Renal cortical epithelial cell (primary cell): ENCODE measurements at places on chromosomes 1 and 21. TPM values are rescaled to one million over a fixed set of nuclear protein-coding genes. Genes with fewer than 3 reads are reported as not detected.

DNA sequence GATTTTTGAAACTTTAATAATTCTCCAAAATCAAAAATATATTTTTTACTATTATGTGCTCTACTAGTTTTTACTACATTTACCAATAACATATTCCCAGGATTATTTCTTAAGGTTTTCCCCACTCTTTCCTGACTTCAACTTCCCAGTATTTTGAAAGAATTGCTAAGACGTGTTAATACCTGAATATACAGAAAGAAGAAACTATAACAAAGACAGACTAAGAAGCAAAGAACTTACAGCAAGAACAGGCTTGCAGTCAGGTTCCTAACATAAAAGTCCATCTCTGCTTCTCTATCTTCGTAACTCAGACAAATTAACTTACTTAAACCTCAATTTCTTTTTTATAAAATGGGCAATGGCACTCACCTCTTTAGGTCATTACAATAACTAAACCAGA is 63.2 kb downstream of the SRSF11 start:
- DNase-seq, result no peak

DNA sequence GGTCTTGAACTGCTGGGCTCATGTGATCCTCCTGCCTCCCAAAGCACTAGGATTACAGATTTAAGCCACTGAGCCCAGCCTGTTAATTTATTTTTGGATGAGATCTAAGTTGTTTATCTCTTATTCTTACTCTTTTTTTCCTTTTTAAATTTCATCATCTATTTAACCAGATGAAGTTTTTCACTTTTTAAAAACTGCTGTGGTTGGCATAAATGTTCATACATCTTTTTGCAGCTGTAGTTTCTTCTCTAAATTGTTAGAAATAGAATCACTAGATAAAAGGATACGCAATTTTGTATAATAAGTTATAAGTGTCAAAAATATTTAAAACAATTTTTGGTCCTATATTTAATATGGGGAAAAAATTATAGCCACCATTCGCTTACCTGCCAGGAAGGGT is 80.3 kb upstream of the GPR88 start:
- DNase-seq, result no peak

GRCh38 chr1:110717179-110717578 is 42.4 kb upstream of the KCNA3 start:
- DNase-seq, result no peak

DNA sequence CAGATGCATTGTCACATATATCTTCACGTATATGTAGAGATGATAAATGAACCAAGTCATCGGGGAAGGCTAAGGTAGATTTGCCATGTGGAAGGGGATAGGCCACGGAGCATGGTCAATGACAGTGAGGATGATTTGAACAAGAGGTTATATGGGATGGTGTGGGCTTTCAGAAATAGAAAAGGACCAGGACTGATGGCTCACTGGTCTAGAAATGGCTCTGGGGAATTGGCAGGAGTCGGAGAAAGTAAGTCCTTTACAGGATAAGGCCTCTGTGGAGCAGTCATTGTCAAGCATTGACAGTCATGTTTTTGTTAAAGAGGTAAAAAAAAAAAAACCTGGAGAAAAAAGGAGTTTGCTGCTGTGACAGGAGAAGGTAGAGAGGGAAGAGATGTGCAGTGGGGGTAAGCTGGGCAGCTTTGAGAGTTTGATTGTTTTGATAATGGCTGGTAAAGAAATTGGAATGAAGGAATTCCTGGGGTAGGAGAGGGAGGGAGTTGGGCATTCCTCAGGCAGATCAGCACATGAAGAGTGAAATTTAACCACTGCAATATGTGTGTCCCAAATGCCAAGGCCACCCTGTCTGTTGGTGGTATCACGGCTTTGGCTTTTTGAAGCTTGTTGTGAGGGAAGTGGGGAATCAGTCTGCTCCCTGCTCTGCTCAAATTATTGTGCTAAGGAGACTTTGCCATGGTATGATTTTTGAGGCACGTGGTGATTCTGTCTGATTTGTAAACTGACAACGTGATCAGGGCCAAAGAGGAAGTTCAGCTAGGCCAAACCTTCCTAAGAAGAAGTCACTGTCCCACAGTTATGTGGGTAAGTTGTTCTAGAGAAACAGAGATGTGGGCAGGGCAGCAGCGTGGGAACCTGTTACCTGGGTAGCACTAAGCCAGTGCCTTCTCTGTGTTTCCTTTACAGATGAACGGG is 26.0 kb downstream of the MACF1 start:
- DNase-seq, result peak; percentile 50

DNA sequence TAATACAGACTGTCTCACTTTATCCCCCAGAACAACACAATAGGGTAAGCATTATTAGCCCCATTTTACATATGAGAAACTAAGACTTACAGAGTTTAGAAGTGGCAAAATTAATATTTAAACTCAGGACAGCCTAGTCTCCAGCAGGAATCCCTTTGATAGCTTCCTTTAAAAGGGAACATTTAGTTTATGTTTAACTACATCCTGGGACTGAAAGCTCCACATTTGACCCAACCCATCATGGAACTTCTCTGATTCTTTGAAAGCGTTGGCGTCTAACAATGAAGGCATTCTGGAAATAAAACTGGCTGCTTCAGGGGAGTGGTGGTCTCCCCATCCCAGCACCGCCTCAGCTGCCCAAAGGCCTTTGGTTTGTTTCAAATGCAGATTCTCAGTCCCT is 250.6 kb upstream of the NFIA start:
- peak; percentile 79 for DNase-seq

Gene LORICRIN
- total RNA-seq, result not detected in 2 replicates
